ENCODE measurements at places on chromosomes 2 and 18.

- DNase-seq = no peak
Measured at GRCh38 chr2:233994151-233994550, 56.4 kb upstream of the SPP2 start.

GRCh38 chr2:175576875-175577274 is 395.4 kb upstream of the ATP5MC3 start:
- DNase-seq = no peak

GRCh38 chr2:25602333-25602723 is 71.0 kb downstream of the DTNB start:
- no peak for DNase-seq

- DNase-seq = peak; percentile 98
Measured at GRCh38 chr2:27050281-27050995, 1.0 kb upstream of the AGBL5 start.

DNA sequence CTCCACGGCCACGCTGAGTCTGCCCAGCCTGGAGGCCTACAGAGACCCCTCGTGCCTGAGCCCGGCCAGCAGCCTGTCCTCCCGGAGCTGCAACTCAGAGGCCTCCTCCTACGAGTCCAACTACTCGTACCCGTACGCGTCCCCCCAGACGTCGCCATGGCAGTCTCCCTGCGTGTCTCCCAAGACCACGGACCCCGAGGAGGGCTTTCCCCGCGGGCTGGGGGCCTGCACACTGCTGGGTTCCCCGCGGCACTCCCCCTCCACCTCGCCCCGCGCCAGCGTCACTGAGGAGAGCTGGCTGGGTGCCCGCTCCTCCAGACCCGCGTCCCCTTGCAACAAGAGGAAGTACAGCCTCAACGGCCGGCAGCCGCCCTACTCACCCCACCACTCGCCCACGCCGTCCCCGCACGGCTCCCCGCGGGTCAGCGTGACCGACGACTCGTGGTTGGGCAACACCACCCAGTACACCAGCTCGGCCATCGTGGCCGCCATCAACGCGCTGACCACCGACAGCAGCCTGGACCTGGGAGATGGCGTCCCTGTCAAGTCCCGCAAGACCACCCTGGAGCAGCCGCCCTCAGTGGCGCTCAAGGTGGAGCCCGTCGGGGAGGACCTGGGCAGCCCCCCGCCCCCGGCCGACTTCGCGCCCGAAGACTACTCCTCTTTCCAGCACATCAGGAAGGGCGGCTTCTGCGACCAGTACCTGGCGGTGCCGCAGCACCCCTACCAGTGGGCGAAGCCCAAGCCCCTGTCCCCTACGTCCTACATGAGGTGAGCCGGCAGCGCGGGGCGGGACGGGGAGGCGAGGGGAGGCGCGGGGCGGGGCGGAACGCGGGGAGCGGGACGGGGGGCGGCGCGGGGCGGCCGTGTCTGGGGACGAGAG is 15.2 kb downstream of the NFATC1 start:
- DNase-seq = no peak

GRCh38 chr2:178865146-178865936 is 58.1 kb upstream of the TTN start:
- DNase-seq = no peak

- no peak for DNase-seq
Measured at GRCh38 chr18:76757925-76758324, 64.4 kb upstream of the ZNF236 start.

GRCh38 chr2:60980071-60980815 is 37.3 kb upstream of the PEX13 start:
- DNase-seq = no peak

- no peak for DNase-seq
Measured at GRCh38 chr2:118251427-118251826, 163.2 kb downstream of the INSIG2 start.

- DNase-seq = no peak
Measured at GRCh38 chr2:61980758-61981157, 75.3 kb downstream of the COMMD1 start.

- DNase-seq = no peak
Measured at GRCh38 chr2:232898592-232899543, 28.8 kb downstream of the SNORC start.

DNA sequence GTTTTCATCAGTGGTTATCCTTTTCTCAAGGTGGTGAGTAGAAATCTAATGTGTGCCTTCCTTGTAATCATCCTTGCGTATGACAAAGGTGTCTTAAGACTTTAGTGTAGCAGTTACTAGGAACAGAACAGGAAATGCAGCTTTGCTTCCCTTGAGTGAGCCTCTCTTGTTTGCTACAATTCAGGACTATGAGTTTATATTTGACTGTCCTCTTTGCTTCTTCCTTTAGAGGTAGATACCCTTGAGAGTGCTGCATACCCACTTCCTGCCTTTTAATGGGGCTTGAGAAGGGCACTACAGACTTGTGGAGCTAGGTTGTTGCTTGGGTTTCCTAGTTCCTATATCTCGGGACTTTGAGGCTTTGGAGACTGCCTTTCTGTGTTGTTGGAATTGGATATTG is 3.8 kb downstream of the KCNJ13 start:
- DNase-seq = no peak

- no peak for DNase-seq
Measured at GRCh38 chr2:99395589-99396130, 58.5 kb downstream of the EIF5B start.

DNA sequence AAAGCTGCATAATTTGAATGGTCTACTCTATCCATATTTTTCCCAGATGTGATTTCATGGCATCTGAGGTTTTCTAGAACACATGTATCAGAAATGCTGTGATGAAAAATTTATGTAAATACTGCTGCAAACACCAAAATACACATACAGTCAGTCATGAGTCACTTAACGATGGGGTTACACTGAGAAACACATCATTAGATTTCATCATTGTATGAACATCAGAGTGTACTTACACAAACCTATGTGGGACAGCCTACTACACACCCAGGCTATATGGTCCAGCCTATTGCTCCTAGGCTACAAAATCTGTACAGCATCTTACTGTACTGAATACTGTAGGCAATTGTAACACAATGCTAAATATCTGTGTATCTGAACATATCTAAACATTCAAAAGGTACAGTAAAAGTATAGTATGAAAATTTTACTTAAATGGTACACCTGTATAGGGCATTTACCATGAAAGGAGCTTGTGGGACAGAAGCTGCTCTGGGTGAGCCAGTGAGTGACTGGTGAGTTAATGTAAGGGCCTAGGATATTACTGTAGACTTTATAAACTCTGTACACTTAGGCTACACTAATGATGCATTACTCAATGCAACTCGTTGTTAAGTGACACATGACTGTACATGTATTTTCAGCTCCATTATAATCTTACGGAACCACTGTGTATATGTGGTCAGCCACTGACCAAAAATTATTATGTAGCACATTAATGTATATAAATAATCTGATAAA is 33.5 kb downstream of the PNO1 start:
- peak; percentile 33 for DNase-seq

- DNase-seq = no peak
Measured at GRCh38 chr2:26649322-26649721, 8.2 kb upstream of the CIB4 start.

GRCh38 chr2:43212931-43213330 is 13.5 kb downstream of the ZFP36L2 start:
- DNase-seq = no peak

DNA sequence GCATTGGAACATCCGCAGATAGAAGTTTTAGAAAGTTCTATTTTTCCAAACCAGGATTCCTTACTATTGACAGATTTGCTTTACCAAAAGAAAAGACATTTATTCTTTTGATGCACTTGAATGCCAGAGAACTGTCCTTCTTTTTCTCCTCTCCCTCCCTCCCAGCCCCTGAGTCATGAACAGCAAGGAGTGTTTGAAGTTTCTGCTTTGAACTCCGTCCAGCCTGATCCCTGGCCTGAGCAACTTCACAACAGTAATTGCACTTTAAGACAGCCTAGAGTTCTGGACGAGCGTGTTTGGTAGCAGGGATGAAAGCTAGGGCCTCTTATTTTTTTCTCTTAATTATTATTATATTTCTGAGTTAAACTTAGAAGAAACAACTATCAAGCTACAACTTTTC is 33.6 kb downstream of the APCDD1 start:
- DNase-seq = no peak

Measured in SW 1271 (cell line).